GM12864 (cell line): ENCODE measurements at places on chromosomes 11 and 22.

DNA sequence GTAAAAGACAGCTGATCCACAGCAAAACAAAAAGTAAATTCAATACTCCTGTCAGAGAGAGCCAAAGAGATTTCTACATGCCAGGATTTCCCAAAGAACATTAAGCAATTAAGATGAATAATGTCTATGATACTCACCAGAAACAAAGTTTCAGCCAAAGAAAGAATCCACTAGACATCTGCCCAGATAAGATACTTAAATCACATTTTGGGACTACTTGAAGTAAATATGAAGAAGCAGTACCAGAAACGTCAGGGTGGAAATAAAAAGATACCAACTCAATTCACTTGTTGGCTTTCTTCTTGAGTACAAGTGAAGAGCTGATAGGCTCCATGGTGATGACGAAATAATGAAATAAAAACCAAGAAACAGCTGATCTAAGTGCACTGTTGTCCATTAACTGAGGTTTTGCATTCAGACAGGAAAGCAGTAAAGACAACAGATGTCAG lies 31.6 kb upstream of the ARHGAP32 start:
- DNase-seq, result no peak

DNA sequence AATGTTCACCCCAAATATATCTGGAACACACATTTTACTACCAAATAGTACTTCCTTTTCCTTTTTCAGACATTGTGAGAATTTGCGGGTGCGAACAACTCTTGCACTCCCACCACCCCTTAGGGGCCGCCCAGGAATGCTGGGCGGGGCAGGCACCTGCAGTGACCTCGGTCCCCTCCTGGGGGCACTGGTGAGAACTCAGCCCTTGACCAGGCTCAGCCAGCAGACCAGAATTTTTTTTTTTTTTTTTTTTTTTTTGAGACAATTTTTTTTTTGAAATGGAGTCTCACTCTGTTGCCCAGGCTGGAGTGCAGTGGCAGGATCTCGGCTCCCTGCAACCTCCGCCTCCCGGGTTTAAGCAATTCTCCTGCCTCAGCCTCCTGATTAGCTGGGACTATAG lies 75.8 kb downstream of the ARHGAP8 start:
- no peak for DNase-seq

GRCh38 chr11:86247608-86248007 lies 3.1 kb downstream of the EED start:
- no peak for DNase-seq

- DNase-seq, result no peak
Measured at GRCh38 chr11:133947321-133947756, 9.4 kb downstream of the IGSF9B start.

GRCh38 chr11:4991060-4991459 lies 3.6 kb upstream of the OR51L1 start:
- DNase-seq, result no peak

DNA sequence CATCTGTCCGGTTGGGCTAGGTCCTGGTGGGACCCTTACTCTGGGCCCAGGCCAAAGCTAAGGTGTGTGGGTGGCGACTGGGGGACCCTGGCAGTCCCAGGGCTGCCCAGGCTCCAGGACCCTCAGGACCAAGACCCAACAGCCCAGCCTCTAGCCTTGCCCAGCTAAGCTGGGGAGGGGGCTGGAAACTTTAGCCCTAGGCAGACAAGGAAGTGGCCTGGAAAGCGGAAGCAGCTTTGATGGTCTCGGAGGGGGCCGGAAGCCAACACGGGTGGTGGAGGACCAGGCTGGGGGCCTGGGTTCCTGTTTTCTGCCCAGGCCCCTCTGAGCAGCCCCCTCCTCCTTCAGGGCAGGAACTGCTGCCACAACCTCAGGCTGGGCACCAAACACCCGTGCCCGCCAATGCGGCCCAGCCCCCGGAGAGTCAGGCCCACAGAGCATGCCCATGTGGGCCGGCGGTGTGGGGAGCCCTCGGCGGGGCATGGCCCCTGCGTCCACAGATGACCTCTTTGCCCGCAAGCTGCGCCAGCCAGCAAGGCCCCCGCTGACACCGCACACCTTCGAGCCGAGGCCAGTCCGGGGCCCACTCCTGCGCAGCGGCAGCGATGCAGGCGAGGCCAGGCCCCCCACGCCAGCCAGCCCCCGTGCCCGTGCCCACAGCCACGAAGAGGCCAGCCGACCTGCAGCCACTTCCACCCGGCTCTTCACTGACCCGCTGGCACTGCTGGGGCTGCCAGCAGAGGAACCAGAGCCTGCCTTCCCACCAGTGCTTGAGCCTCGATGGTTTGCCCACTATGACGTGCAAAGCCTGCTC lies 2.8 kb downstream of the SIPA1 start:
- DNase-seq, result no peak

DNA sequence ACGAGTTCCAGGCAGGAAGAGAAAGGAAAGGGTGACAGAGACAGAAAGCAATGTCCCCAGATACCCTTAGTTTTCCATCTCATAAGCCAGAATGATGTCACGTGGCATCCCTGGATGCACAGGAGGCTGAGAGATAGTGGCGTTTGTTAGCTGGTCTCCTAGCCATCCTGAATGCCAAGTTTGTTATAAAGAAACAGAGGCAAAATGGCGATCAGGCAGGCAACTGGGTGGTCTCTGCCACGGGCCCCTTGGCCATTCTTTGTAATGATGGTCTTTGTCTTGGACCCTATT lies 5.3 kb downstream of the SMIM38 start:
- DNase-seq, result no peak

DNA sequence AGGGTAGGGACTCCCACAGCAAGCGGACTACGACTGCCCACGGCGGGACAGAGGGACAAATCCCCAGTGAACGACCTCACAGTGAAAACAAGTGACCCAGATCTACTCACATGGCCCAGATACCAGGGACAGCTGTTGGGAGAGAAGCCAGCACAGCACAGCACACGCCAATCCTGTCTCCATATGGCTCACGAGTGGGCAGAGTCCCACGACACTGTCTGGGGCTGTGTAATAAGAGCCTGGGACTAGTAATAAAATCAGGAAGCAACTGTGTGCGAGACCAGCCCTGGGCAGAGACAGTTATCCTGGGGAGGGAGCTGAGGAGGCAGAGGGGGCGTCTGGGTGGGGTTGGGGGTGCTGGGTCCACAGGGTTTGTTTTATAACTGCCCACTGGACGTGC lies 385.0 kb downstream of the CTTN start:
- DNase-seq, result no peak

DNA sequence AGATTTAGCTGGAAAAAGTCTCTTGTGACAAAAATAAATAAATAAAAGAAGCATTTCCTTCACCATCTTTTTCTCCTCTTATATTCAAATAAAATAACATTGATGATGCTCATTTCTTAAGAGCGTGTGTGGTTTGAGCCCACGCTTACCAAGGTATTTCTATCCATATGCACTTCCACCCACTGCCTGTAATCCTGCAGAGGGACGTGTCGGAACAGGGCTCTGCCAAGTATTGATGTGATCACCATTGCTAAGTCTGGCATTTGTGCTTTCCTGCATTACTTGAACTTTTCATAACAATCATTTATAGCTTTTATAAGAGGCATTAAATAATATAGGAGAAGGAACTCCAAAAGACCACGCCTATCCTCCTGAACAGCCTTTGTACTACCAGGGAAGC lies 107.6 kb downstream of the SHANK2 start:
- no peak for DNase-seq

DNA sequence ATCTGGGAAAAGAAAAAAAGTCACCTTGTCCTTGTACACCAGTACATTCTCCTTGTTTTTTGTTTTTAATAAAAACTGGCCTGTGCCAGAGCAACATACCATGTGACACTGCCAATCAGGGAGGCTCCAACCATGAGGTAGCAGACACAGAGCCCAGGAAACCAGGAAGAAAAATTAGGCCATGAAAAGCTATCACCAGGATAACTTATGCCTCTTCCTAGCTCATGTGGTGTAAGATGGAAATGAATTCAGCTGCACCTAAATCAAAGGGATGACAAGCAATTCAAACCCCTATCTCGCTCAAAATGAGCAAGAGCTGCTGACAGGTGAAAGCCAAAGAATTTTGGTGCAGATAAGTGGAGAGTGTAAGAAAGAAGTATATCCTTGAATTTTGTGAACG lies 7.7 kb downstream of the DRD2 start:
- DNase-seq, result no peak

DNA sequence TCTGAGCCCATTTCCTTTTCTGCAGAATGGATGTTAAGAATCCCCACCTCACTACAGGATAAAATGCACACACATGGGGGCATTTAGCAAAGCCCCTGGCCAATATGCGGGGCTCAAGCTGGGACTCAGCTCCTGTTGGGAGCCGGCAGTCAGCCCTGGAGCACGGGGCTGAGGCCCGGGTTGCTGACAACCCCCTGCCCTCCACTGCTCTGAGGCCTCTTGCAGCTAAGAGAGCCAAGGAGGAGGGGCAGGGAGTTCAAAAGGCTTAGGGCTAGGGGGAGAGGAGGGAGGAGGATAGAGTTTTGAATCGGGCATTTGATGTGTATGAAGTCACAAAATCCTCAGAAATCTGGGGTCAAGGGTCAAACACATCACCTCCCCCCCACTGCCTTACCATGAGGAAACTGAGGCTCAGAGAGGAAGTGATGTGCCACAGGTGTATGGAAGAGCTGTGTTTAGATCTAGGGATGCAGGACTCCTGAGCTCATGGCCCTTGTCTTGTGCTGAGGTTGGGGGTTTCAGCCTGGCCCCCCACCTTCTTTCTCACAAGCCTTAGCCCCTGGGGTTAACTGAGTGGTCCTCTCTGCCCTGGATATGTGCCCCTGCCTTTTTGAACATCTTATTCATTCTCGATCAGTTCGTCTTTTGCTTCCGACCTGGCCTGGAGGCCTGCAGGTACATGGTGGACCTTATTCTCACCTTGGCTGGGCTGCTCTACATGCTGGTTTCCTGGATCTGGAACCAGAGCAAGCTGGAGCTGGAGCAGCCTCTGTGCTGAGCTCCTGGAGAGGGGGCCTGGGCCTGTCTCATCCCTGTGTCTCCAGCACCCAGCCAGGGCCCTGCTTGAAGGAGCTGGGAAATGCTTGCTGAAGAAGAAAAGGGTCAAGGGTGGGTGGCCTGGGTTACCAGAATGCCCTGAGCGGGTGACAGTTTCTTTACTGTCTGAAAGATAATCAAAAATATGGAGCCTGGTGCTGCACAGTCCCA lies 80.3 kb downstream of the LRRC32 start:
- DNase-seq, result no peak

DNA sequence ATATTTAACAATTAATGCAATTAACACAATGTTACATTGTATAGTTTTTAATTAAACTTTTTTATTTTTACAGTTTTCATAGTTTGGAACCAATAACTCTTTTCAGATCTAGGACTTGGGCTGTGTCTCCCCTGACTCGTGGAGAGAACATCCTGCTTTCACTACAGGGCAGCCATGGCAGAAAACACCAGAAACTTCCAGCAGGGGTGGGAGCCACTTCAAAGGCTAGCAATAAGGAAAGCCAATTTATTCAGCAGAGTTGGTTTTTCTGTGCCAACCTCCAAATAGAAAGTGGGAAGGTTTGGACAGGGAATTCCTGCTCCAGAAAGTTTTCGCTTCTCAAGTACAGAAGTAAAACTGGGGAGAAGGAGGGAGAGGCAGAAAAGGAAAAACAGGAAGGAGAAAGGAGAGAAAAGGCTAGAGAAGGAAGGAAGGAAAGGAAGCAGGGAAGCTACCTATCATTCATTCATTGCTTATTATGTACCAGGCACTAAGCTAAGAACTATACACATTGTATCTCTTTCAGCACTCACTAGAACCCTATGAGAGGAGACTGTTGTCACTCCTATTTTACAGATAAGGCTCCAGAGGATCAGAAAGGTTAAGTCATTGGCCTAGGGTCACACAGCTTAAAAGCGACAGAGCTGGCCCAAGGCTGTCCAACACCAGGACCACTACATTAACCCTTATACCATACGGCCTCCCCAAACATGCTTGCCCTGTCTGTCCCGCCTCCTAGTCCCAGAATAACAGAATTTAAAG lies 54.8 kb upstream of the CREB3L1 start:
- no peak for DNase-seq

GRCh38 chr11:64765851-64766665 lies 6.3 kb upstream of the PYGM start:
- no peak for DNase-seq
